ENCODE measurements at places on chromosomes 4 and X.

GRCh38 chrX:109782994-109783700, 50.1 kb upstream of the ACSL4 start:
- H3K36me3 ChIP-seq = no peaks in the 10 kb centered on the region
- H3K27ac ChIP-seq = no peak overlapping the region
- no peak for DNase-seq
- no peak overlapping the region for H3K4me3 ChIP-seq
- H3K4me1 ChIP-seq = no peaks in the 10 kb centered on the region

- no peaks in the 10 kb centered on the region for H3K4me1 ChIP-seq
- H3K36me3 ChIP-seq = no peaks in the 10 kb centered on the region
- no peak for DNase-seq
- H3K27me3 ChIP-seq = no peaks in the 10 kb centered on the region
- H3K27ac ChIP-seq = no peak overlapping the region
These were observed 22.4 kb downstream of the PRRG1 start for GRCh38 chrX:37371578-37371991.

DNA sequence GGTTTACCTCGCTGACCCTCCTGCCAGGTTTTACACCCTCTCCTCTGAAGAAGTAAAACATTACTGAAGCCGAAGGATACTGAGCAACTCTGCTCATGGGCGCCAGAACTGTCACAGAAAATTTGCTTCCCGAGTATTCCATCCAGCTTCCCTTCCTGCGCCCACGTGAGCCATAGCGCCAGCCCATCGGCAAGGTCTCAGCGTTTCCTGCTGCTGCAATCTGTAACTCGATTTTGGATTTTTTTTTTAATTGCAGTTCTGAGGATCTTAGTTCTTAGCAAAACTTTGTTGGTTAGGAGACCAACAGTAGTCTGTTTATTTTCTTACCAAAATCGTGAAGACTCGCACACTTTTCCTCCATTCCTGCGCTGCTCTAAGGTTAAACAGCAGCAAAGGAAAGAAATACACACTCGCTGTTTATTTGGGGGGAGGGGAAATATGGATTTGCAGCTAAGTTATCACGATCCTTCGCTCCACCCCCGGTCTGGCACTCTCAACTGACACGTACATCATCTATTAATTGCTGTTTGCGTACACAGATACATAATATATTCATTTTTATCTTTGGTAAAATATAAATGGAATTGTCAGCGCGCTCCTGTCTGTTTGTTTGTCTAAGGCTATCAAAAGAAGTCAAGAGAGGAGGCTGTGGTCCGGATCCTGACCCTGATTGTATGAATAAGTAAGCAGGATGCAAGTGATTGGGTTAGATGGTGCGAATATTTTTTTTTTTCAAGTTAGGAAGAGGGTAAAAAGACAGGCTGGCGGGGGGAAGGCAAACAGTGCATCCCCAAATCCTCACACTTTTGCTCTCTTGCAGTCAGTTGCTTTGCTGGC, at the start of gene TLL1:
TSS of gene TLL1 (plus strand) at position 777 of the 837 bp plus-strand sequence. CDS start 668 bp downstream, outside the sequence.
- no peak within 1 kb of the TSS for H3K27ac ChIP-seq
- no peak for DNase-seq
- peaks cover 3% of the 10 kb centered on the region for H3K4me1 ChIP-seq
- peaks cover 37% of the 10 kb centered on the region for H3K27me3 ChIP-seq

DNA sequence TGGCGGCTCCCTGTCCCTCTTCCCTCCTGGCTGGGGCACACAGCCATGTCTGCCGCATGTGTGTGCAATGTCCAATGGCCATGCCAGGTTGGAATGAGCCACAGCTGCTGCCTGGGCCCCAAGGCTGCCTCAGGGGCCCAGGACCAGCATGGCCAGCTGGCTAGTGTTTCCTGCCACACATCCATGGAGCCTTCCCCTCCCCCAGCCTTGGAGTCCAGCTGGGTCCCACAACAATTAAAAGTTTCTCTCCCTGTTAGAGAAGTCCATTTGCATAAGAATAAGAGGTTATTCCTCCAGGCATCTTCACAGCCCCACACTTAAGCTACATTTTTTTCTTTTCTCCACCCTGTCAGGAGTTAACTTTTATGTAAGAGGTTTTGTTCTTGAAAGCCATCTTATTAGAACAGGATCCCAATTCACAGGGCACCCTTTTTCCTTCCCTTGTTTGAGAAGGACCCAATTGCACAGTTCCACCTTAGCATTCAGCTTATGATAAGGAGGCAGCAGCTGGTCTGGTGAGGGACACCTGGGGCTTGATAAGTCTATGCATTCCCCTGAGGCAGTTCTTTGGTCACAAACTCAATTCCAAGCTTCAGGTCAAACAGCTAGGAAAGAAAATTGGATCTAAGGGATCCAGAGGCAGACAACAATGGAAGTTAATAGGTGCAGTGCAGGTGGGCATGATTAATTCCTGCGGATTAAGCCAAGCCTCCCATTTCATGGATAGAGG, 963.3 kb upstream of the GRIA3 start:
- peak overlapping the region; percentile 67 for H3K27ac ChIP-seq
- H3K36me3 ChIP-seq = peaks cover 12% of the 10 kb centered on the region
- no peak for DNase-seq
- no peaks in the 10 kb centered on the region for H3K27me3 ChIP-seq
- H3K4me3 ChIP-seq = peak overlapping the region; percentile 62
- peaks cover 14% of the 10 kb centered on the region for H3K4me1 ChIP-seq

GRCh38 chr4:187993827-187994226, 1.7 kb upstream of the ZFP42 start:
- H3K36me3 ChIP-seq = peaks cover 5% of the 10 kb centered on the region
- DNase-seq = no peak
- H3K27ac ChIP-seq = no peak overlapping the region
- H3K27me3 ChIP-seq = no peaks in the 10 kb centered on the region
- no peak overlapping the region for H3K4me3 ChIP-seq

DNA sequence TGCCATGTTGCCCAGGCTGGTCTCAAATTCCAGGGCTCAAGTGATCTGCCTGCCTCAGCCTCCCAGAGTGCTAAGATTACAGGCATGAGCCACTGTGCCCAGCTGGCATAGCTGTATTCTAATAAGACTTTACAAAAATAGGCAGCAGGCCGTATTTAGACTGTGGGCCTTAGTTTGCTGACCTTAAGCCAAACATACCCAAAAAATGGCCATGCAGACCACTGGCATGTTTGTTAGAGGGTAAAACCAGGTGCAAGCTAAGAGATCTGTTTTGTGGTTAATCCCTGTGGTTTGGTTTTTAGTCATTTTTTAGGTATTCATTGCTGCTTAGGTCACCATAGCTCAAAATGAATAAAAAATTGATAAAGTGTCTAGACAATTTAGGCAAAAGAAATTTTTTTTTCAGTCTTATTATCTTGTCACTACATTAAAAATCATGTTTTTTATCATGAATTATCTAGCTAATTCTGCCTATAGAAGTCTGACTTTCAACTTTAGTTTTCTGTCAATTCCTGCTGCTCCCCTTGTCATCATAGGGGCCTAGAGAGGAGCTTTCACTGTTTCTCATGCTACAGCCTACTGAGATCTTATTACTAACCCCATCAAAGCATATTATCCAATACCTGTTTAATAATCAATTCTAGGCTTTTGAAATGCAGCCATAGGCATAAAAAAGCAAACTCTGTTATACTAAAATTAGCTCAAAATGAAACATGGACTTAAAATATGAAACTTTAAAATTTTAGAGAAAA, 7.5 kb upstream of the SPINK2 start:
- no peaks in the 10 kb centered on the region for H3K36me3 ChIP-seq
- H3K4me3 ChIP-seq = no peak overlapping the region
- no peaks in the 10 kb centered on the region for H3K27me3 ChIP-seq
- H3K27ac ChIP-seq = no peak overlapping the region

- no peak overlapping the region for H3K27ac ChIP-seq
- no peak overlapping the region for H3K4me3 ChIP-seq
- DNase-seq = no peak
These were observed 26.5 kb upstream of the JADE1 start for GRCh38 chr4:128782875-128783614.
